Upper lobe of right lung (tissue), 1 donor: ENCODE measurements at places on chromosomes 1 and 21. TPM values are rescaled to one million over a fixed set of nuclear protein-coding genes. Genes with fewer than 3 reads are reported as not detected.

Gene RPS27
- total RNA-seq, result 1,693 TPM

Gene GNAT2
- total RNA-seq, result not detected

Gene TFF1
- not detected for total RNA-seq

Gene GNG12
- total RNA-seq, result 59.8 TPM

Gene ATP1A4
- total RNA-seq, result 0.96 TPM

Gene LY9
- 3.3 TPM for total RNA-seq

Gene SLC25A24
- 46.6 TPM for total RNA-seq

Gene ADAMTS5
- total RNA-seq, result 3.2 TPM

Gene CFHR1
- not detected for total RNA-seq
